Brain (organoid and tissue), 16 donors: ENCODE measurements at places on chromosomes 16 and 17. TPM values are rescaled to one million over a fixed set of nuclear protein-coding genes. Genes with fewer than 3 reads are reported as not detected.

IRX3 gene
- polyA plus RNA-seq: 58.7 TPM

TEX19 gene
- polyA plus RNA-seq: not detected

FBXW10 gene
- polyA plus RNA-seq: not detected

SMTNL2 gene
- 3.6 TPM for polyA plus RNA-seq

DHRS7C gene
- 2.0 TPM for polyA plus RNA-seq

KRT39 gene
- polyA plus RNA-seq: not detected

SP6 gene
- 2.5 TPM for polyA plus RNA-seq

NDUFAB1 gene
- polyA plus RNA-seq: 160 TPM

TMEM88 gene
- polyA plus RNA-seq: 9.8 TPM

CLEC16A gene
- 22.2 TPM for polyA plus RNA-seq

ZG16B gene
- polyA plus RNA-seq: not detected

CLEC18B gene
- 4.3 TPM for polyA plus RNA-seq

NECAB2 gene
- polyA plus RNA-seq: 35.7 TPM
